ENCODE measurements at places on chromosomes 13 and 19.

DNA sequence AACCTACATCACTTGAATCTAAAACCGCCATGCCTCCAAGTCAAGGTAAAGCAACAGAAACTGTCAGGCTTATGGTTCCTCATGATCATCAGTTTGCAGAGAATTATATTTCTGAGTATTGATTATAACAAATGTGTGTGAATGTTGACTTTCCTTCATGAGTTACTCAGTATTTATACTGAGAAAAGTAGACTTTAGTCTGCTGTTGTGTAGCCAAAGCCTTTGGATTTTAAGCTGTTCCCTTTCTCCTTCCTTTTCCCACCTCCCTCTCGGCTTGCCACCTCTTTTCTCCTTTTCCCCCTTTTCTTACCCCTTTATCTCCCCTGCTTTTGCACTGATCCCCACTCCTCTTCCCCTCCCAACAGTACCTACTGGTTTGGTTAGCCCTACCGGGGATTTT, 20.7 kb upstream of the GPR18 start:
- DNase-seq = no peak

GRCh38 chr19:42096255-42096837, 20.4 kb downstream of the ZNF574 start:
- DNase-seq = no peak

DNA sequence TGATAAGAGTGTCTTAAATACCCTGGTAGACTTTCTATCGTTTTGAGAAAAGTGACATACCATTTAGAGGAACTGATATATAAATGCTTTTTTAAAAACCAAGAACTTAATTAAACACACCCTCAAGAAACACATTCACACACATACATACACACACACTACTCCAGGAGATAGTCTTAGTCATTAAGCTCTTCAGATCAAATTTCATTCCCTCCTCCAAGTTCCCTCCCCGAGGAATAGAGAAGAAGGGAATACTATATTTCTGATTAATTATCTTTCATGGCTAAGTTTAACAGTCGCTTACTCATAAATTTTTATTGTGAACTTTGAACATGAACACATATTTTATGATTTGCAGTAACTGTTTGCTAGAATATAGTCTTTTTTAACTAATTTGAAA, 1109.5 kb downstream of the SLITRK1 start:
- DNase-seq = no peak

GRCh38 chr13:114283576-114283975, 2.2 kb downstream of the UPF3A start:
- DNase-seq = no peak

GRCh38 chr13:73542446-73542845, 483.6 kb downstream of the KLF5 start:
- no peak for DNase-seq

DNA sequence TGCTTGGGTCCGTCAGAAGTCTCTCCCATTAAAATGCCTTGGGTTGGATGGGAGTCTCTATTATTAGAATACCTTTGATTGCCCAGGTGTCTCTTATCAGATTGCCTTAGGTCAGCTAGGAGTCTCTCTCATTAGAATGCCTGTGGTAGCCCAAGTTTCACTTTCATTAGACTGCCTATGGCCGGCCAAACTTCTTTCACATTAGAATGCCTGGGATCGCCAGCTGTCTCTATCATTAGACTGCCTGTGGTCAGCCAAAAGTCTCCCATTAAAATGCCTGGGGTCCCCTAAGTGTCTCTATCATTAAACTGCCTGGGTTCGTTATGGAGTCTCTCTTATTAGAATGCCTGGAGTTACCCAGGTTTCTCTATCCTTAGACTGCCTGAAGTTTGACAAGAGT, 1476.7 kb downstream of the UQCRFS1 start:
- no peak for DNase-seq

DNA sequence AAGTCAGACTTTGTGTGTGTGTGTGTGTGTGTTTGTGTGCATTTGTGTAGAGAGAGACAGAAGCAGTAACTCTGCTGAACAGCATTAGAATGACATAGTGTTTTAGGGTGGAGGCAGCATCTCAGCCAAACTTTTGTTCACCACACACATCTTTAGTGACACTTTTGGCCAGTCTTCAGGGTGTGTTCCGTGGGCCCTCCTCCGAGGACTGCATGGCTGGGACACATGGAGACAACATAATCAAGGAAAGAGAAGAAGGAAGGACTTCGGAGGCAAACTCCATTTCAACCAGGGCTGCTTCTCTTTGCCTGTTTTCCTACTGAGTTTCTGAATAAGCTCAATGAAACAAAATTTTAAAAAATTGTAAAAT, 205.1 kb downstream of the LHFPL6 start:
- no peak for DNase-seq

DNA sequence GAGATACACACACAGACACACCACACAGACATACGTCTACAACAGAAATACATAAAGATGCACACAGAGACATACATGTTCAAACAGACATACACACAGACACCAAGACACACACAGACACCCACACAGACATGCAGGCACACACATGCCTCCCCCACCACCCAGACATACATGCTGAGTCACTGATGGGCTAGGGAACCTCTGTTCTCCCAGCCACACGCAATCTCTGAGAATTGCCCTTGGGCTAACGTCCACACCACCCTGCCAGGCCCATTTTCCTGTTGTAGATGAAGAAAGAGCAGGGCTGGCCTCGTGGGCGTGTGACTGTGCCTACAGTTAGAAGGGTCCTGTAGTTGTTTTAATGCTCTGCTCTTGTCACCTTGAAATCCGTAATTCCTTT, 261.9 kb downstream of the KCNRG start:
- no peak for DNase-seq

GRCh38 chr13:80870186-80870585, 529.3 kb upstream of the SPRY2 start:
- DNase-seq = no peak

- no peak for DNase-seq
Observed at GRCh38 chr13:109500146-109500773, 286.1 kb downstream of the IRS2 start.

DNA sequence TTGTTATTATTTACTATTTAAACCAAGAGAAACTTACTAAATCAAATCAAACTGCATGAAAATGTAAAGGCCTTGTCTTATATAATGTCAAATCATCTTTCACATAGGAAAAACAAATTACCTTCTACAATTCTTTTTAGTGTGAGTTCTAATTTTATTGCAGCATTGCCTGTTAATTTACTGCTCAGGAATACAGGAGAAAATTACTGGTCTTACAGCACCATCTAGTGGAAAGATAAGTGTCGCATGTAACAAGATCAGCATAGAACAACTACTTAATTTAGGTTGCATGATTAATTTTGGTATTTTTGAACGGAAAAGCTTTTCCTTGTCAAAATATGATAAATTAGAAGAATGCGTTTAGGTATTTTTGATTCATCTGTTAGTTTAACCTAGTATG, 502.7 kb downstream of the UQCRFS1 start:
- DNase-seq = peak; percentile 52

DNA sequence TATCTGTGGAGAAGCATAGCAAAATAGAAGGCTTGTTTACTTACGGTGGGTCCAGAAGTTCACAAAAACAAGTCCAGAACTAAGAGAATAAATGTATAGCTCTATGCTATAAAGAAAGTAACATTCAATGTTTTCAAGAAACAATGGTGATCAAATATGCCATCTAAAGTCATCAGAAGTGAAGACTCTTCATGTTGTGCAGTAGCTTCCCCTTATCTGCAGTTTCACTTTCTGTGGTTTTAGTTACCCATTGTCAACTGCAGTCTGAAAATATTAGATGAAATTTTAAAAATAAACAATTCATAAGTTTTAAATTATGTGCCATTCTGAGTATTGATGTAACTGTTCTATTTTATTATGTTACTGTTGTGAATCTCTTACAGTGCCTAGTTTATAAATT, 72.5 kb downstream of the EDNRB start:
- DNase-seq = no peak

- DNase-seq = no peak
Observed at GRCh38 chr19:34825212-34825611, 52.2 kb upstream of the ZNF599 start.

DNA sequence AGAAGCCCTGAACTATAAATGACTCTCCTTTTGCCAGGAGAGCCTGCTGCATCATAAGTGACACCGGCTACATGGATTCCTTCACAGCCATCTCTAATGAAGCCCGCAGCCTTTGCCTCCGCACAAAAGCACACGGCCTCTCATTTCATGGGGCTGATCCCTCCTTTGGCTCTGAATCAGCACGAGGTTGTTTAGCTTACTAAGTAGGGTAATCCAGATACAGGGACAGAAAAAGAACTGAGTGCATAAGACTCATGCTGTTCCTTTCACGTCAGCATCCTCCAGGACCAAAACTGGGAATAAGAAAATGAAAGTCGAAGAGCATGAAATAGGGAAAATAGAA, 136.3 kb downstream of the DCT start:
- no peak for DNase-seq

DNA sequence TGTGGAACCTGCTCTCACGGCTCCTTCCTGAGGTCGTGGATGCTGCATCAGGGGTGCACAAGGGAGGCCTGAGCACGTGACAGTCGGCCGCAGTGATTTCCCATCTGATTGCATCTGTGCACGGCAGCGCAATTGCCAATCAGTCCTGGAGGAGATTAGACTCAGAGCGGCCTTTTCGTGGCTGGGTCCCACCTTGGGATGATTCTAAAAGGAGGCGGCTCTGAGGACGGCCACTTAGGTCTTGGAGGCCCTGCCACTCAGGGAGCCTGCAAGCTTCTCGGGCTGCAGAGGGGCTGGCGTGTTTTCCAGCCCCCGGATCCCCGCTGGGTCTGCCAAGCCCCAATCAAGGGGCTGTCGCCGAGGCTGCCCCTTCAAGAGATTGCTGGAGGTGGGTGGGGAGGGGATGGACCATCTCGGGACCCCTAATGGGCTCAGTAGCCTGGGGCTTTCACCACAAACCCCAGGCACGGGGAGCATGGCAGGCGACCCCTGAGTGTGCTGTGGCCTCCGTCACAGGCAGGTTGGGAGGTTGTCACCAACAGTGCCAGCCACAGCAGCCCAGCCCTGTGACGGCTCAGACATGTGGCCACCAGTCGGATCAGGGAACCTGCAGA, 51.6 kb downstream of the SOX1 start:
- no peak for DNase-seq

DNA sequence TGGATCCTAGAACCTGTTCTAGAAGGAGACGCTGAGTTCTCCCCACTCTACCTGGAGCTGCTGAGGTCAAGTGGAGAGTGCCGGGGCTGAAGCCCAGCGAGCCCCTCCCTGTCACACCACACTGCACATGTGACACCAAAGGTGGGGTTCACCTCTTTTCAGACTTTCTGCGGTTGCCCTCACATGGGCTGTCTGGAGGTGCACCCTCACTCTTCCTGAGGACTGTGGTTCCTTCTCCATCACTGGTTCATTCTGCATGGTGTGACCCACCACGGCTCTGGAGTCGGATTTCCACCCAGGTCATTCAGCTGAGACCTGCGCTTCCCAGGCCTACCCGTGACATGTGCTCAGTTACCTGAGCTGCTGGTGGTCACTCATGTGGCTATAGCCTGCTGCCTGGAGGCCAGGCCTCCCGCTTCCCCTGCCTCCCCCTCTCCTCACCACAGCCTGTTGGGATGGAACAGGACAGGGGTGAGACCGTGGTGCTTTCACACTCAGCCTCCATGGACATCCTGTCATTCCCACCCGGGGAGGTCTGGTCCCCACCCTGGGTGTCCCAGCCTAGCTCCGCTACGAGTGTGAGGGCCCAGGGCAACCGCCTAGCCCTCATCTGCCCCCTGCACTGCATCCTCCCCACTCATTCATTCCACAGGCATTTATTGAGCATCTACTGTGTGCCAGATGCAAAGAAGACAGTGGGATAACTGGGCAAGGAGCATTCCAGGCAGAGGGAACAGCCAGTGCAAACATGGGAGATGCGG, 605 bp upstream of the A1BG start:
- no peak for DNase-seq

- DNase-seq = no peak
Observed at GRCh38 chr19:29576761-29577648, 29.1 kb upstream of the POP4 start.

DNA sequence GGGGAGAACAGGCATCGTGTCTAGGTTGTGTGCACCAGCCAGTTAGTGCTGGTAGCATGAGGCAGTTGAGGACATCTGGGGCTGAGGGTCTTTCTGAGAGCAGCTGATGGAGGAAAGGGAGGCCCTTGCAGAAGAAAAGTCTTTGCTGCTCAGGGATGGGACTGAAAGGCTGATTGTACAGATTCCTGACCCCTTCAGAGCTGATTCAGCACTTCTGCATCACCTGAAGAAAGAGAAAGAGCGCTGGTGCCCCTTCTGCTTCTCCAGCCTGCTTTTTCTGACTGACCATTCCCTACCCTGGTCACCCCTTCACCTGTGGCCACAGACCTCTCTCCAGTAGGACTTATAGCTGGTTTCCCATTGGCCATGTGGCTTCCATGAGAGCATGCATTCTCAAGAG, 476.2 kb downstream of the TSHZ3 start:
- DNase-seq = no peak

DNA sequence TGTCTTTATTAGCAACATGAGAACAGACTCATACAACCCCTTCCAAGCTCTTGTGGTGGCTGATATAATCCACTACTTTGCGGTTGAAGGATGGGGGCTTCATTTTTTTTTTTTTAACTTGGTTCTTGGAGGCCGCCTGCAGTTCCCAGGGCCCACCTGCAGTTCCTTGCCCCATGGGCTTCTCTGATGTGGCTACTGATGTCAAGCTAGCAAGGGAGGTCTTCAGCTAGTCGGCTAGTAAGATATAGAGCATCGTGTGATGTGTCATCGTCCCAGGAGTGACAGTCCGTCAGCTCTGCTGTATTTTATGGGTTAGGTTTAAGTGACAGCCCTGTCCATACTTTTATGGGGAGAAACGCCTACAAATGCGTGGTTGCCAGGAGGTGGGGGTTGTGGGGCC, 26.1 kb downstream of the UHRF1 start:
- DNase-seq = no peak

- no peak for DNase-seq
Observed at GRCh38 chr13:23440821-23441618, 7.5 kb upstream of the SACS start.

DNA sequence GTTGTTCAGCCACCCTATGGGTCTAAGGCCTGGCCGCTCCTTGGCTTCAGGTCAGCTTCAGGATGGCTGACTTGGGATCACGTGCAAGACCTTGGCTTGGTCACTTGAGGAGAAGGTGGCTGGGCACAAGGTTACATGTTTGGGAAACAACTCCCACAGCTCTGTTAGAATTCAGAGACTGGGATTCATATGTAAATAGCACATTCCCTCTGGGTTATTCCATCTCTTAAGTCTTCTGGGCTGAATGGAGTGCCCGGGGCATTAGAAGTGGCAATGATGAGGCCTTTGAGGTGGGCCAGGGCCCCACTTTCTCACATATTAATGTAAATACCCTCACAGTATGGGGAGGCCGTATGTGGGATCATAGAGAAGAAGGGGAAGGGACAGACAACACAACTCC, 150.9 kb downstream of the EFNB2 start:
- no peak for DNase-seq

- DNase-seq = no peak
Observed at GRCh38 chr13:98570929-98571372, 6.0 kb downstream of the STK24 start.

GRCh38 chr19:7149956-7150705, 80.6 kb downstream of the ZNF557 start:
- DNase-seq = no peak

- no peak for DNase-seq
Observed at GRCh38 chr13:28582225-28582891, 76.6 kb upstream of the POMP start.

All from AG09309 (cell line).